ENCODE measurements at places on chromosomes 16 and 17.

DNA sequence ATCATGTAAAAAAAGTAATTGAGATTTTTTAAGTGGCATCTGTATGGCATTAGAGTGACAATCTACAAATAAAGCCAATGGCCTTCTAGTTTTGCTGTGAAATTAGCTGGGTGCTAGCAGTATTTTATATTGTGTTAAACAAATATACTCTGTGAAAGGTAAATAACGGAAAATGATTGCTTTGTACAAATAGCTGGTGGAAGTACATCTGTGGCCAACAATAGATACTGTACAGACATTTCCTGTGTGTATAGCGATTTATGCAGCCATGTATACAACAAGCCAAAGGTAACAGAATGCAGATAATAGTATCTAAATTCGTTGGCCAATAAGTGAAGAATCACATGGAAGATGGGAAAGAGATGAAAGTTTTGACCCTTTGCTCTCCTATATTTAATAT is 26.6 kb downstream of the IQCK start:
- DNase-seq, result no peak

GRCh38 chr16:1505912-1506311 is 12.8 kb downstream of the TELO2 start:
- no peak for DNase-seq

DNA sequence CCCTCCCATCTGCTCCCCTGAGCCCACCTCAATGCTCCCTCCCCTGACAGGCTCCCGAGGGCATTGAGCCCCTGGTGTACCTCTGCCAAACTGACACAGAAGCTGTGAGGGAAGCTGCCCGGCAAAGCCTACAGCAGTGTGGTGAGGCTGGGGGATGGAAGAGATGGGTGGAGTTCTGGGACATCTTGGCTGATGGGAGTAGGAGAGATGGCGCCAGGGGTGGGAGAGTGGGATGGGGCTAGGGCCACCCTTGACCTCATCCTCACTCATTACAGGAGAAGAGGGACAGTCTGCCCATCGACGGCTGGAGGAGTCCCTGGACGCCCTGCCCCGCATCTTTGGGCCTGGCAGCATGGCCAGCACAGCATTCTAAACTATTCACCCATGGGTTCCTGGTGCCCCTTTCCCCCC is 16.2 kb upstream of the CTCF start:
- DNase-seq, result no peak

DNA sequence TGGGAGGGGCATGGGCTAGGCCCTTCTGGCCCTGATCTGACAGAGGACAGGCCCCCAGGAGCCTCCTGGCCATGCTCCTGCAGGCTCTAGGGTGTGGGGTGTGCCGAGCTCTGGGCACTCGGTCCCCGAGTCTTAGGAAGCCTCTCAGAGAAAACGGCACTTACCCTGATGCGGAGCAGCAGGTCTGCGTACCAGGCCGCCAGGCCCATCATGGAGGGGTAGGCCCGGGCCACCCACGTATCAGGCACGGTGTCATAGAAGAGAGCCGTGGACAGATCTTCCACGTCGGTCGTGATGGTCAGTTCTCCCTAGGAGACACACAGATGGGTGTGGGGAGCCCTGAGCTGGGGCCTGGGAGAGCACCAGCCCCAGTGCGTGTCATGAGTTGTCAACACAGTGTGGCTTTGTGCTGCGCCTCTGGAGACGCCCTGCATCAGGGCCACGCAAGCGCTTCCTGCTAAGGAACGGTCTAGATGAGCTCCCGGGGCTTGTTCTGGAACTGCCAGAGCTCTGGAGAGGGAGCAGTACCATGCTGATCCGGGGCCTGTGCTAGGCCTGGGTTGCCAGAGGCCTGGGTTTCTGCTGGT is 47.9 kb downstream of the PGS1 start:
- DNase-seq, result no peak

DNA sequence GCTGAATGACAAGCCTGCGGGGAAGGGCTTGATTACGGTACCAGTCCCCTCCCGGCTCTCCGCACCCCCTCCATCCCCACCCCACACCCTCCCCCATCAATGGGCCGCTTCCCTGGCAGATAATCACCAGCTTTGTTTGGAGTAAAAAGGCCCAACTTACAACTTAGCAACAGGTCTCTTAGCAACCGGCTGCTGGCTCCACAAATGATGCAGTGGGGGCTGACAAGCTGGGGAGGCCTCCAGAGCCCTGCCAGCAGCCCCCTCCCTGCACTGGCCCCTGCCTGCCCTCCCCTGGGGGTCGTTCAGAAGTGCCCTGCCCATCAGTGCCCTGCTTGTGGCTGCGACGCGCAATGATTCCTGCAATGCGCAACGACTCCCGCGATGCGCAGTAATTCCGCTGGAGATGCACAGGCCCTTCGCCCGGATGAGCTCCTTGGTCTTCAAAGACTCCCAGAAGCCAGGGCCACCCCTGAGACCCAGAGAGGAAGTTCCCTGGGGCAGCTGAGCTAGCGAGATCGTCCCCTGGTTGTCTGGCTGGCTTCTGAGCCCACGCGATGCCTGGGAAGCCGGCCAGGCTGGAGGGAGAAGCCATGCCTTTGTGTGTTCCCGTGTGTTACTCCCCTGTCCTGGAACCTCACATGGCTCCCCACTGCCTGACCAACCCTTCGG is 23.3 kb downstream of the CPNE2 start:
- DNase-seq, result peak; percentile 67

- no peak for DNase-seq
Measured at GRCh38 chr16:49000594-49000993, 281.0 kb downstream of the CBLN1 start.

- no peak for DNase-seq
Measured at GRCh38 chr16:30546115-30546514, 11.5 kb upstream of the ZNF747 start.

GRCh38 chr16:2841606-2842339 is 11.7 kb downstream of the ZG16B start:
- no peak for DNase-seq

DNA sequence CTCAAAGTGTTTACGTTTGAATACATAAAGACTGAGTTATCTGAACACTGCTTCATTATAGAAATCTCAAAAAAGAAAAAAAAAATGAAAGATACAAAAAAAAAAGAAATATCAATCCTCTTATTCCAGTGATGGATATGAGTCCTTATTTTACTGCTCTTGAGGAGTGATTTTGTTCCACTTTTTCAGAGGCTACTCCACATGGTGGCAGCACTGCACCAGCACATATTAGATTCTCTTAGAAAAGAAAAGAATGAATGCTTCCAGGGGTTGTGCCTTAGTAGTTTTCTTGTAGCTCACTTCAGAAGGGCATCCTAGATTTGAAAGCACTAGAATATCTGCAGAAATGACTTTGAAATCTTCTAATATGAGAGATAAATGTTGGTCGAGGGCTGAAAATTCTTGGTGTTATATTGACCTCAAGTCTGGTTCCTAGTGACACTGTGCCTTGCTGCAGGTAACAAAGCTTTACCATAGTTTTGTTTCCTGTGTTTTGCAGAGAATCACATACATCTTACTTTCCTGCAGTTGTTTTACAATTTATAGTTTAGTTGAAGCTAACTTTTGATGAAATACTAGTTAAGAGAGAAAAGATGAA is 25.9 kb downstream of the AP2B1 start:
- peak; percentile 15 for DNase-seq

DNA sequence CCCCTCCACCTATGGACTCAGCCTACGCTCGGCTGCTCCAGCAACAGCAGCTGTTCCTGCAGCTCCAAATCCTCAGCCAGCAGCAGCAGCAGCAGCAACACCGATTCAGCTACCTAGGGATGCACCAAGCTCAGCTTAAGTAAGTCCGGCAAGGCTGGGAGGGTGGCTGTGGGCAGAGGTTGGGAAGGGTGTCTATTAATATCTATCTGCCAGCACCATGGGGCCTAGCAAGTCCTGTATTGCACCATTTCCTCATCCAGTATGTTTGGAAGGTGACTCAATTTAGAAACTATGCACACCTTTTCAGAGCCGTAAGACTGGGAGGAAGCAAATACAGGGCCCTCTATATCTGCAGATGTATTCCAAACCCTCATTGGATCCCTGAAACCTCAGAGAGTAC is 45.0 kb upstream of the ARHGAP44 start:
- DNase-seq, result no peak

DNA sequence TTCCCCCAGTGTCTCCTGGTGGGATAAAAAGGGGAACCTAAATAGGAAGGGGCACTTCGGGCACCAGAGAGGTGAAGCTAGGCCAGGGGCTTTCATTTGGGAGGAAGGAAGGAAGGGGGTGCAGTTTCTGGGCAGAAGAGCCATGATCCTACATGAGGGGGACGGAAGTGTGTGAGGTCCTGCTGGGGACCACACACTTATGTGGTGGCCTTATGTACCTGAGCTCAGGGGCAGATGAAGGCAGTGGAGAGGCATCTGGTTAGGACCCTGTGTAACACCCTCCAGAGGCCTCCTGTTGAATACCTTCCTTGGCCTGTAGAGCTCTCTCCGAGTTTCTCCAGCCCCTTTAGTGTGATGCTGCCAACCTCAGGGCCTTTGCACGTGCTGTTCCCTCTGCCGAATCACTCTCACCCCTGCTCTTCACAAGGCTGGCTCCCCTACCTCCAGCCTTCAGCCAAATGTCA is 21.2 kb downstream of the IGFBP4 start:
- no peak for DNase-seq

- DNase-seq, result no peak
Measured at GRCh38 chr16:35731341-35732040, 2272.1 kb downstream of the TP53TG3F start.

DNA sequence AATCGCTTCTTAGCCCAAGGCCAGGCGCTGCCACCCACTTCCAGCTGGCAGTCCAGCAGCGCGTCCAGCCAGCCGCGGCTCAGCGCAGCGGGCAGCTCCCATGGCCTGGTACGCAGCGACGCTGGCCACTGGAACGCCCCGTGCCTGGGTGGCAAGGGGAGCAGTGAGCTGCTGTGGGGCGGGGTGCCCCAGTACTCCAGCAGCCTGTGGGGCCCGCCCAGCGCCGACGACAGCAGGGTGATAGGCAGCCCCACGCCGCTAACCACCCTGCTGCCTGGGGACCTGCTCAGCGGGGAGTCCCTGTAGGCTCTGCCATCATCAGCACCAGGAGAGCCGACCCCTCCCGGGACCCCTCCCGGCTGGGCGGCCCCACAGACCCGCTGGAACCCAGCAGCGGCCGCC is 24.0 kb downstream of the TMC6 start:
- DNase-seq, result no peak
